ENCODE measurements at places on chromosomes 6 and 20.

- DNase-seq = peak; percentile 45
Measured at GRCh38 chr6:114342826-114343781, at the start of gene HS3ST5. Gene HS3ST5 (minus strand): TSS chr6:114343023. CDS start chr6:114062845, 280,178 bp downstream.

DNA sequence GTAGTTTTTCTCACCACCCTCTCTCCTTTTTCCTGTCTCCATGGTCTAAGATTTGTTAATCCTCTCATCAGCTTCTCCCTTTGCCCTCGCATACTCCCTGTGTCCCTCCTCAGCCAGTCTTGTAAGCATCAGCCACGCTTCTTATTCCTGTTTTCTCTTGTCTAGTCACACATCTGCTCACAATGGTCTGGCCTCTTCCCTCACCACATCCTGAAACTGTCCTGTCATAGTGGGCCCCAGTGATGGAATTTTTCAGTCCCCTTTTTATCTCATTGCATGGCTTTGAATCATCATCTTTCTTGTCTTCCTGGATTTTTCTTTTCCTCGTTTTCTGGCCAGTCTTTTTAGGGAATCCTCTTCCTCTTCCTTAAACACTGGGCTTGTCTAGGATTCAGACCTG lies 57.2 kb downstream of the GFRA4 start:
- DNase-seq = no peak

GRCh38 chr6:99745651-99746050 lies 139.0 kb downstream of the PRDM13 start:
- DNase-seq = no peak

DNA sequence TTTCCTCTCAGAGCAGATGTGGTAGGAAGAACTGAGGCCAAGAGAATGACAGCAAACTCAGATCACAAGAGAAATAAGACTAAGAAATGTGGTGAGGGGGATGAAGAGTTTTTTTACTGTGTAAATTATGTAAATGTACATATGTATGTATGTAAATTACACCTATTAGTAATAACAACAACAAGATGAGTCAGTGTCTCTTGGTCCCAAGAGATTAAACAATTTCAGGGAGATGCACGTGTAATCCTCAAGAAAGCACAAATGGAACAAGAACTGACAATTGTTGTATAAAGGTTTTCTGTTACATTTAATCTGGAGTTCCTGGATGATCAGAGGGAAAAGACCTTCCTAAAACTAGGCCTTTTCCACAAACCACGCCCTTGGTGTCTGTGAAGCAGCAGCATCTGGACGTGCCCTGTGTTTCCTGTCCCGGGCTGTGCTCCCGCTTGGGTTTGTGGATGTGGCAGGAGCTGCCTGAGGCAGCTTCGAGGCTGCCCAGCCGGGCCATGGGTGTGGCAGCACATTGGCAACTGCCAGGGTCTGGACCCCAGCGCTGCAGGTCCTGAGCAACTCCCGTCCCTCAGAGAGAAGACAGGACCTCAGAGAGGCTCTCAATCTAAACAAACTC lies 994 bp downstream of the CLDN20 start:
- DNase-seq = no peak

DNA sequence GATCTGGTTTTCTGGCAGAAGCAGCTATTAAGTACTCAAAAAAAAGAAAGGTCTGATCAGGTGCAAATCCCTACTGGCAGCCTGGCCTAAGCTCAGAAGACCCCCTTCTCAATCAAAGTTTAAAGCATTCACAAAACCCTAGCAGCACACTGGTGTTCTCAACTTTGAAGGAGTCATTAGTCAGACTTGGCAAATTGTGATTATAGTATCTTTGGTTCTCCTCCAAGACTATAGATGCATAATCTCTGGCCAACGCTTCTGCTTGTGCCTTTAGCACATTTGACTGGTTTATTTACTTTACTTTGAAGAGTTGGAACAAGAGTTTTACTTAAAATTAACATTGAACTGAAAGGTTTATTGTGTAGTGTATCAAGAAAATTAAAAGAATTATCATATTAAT lies 248.9 kb downstream of the PTPRK start:
- no peak for DNase-seq
